T-cell (primary cell): ENCODE measurements at places on chromosomes 7 and 10.
A peak's percentile ranks its signal among the peaks of the same experiment; 100 is the strongest.

- no peak for DNase-seq
These were observed 74.3 kb upstream of the CSTF2T start for GRCh38 chr10:51773681-51774080.

DNA sequence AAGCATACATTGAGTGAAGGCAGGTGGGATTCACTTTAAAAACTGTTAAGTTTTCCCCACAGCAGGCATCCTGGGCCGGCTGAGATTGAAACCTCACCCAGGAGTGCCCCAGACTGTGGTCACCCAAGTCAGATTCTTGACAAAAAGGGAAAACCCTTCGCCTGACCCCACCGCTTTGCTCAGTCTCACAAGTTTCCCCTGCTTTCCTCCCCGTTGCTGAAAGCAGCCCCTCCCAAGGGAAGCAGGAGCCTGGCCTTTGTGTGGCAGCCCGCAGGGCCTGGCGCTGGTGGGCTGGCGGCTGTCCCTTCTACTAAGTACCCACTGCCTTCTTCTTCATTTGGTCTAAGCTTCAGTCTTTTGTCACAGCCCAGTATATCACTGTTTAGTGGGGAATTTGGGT lies 16.0 kb downstream of the RNF32 start:
- DNase-seq, result no peak

GRCh38 chr10:51744235-51745000 lies 45.0 kb upstream of the CSTF2T start:
- DNase-seq, result no peak

- no peak for DNase-seq
These were observed 12.8 kb downstream of the ICA1 start for GRCh38 chr7:8249121-8249520.

DNA sequence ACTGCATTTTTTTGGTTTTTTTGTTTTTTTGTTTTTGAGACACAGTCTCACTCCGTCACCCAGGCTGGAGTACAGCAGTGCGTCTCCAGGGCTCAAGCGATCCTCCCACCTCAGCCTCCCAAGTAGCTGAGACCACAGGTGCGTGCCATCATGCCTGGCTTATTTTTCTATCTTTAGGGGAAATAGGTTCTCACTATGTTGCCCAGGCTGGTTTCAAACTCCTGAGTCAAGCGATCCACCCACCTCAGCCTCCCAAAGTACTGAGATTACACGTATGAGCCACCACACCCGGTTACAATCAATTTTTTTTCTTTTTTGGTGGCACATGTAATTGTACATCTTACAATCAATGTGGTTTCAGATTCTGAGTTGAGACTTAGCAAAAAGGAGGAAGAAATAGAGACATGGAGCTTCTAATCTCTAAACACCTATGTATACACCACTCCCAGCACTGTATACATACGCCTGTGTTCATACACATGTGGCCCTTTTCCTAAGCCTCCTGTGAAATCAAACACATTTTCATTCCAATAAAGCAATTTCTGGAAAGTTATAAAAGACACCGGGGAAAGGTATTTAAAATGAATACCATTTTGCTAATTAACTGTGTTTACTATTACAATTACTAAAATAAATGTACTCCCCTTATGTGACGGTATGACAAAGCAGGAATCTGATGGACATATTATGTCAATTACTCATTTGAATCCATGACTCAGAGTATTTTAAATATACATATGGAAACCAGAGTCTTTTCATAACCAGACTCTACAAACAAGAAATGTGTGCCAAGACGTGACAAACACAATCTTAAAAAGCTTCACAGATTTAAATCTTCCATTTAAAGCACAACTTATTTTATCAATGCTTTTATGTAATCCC lies 40.9 kb downstream of the SMURF1 start:
- DNase-seq, result no peak

GRCh38 chr10:73814896-73815718 lies 3.7 kb upstream of the NDST2 start:
- no peak for DNase-seq

- DNase-seq, result no peak
These were observed 57.0 kb downstream of the KLRG2 start for GRCh38 chr7:139426258-139427028.

- no peak for DNase-seq
These were observed 30.1 kb downstream of the KLF6 start for GRCh38 chr10:3754727-3755439.

DNA sequence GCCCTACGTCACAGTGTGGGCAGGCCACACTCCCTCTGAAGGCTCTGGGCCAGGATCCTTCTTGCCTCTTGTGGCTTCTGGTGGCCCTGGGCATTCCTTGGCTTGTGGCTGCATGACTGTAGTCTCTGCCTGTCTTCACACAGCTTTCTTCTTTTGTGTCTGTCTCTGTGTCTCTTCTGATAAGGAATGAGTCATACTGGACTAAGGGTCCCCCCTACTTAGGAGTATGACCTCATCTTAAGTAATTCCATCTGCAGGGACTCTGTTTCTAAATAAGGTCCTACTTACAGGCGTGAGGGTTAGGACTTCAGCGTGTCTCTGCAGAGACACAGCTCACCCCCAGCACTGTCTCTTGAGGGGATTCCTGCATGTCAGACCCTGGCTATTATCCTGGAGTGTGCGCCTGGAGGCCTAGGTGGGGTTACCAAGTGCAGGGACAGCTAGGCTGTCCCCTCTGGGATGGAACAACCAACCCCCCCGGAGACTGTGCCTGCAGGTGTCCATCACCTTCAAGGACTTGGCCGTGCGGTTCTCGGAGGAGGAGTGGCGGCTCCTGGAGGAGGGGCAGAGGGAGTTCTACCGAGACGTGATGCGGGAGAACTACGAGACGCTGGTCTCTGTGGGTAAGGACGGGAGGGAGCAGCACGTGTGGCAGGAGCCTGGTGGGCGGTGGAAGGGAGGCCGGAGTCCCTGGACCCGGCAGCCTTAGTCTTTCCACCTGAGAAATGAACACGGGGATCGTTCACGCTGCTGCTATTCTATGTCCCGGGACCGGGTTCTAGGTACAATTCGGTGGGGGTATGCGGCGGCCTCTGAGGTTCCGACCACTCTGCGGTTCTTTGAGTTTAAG lies 54.1 kb downstream of the ZNF467 start:
- DNase-seq, result no peak

- DNase-seq, result no peak
These were observed 22.7 kb downstream of the MACC1 start for GRCh38 chr7:20194343-20194995.

DNA sequence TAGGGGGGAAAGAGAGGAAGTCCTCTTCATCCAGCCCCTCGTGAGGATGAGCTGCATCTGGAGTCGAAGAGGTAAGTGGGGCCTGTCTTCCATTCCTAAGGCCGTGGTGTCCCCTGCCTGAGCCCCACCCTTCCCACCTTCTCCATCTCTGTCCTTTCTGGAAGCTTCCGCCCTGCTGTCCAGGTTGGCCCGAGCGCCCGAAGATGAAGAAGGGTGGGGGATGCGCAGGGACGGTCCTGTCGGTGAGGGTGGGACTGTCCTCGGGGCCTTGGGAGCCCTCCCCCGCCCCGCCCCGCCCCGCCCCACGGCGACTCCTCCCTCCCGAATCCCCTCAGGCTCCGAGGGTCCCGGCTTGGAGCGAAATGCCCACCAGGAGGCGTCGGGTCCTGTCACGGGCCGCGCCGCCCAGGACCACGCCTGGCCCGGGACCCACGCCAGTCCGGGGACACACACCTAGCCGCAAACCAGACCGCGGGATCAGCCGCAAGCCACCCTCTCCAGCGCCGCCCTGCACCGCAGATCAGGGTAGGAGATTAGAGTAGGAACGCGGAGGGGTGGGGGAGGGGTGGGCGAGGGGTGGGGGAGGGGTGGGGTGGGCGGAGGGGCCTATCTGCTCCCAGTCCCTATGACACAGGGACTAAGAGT lies 15.3 kb downstream of the GPRIN2 start:
- DNase-seq, result no peak

DNA sequence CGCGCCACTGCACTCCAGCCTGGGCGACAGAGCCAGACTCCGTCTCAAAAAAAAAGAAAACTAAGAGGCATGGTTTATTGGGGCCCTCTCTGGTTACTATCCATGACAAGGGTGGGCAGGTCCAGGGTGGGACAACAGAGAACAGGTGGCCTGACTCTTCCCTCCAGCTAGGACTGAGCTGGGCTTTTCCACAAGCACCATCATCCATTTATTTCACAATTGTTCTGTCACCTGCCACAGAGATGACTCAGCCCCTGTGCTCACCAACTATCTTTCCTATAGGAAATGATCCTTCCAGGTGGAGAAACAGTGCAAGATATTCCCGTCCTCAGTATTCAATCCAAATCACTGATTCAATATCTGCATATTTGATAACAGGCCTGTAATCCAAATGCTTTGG lies 44.9 kb upstream of the MYL10 start:
- no peak for DNase-seq

- DNase-seq, result no peak
These were observed 117.0 kb upstream of the FAM3C start for GRCh38 chr7:121513105-121513504.

DNA sequence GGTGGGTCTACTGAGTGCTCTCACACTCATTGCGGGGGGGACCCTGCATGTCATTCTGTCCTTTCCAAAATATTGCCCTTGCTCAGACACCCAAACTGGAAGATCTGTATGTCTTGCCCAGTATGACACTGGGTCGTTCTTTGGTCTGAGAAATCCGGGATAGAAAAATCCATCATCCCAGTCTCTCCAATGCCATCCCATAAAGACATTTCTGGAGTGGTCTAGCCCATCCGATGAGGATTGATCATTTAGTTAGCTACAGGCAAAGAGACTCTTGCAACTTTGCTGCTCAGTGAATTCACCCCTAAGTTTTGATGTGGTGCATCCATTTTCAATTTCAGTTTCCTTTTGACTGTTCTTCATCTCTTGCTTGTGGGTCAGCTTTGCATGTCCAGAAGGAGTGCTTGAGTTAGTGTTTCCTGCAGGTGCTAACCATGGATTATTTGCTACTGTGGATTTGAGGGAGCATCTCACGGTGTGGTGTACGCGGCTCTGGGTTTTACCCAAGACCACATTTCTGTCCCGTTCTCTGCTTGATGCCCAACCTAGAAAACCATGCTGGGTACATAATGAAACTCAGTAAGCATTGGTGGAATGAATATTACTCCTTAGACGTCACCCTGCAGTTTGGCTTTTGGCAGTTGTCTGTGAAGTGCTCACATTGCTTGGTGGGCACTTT lies 247.0 kb upstream of the MKI67 start:
- DNase-seq, result no peak

DNA sequence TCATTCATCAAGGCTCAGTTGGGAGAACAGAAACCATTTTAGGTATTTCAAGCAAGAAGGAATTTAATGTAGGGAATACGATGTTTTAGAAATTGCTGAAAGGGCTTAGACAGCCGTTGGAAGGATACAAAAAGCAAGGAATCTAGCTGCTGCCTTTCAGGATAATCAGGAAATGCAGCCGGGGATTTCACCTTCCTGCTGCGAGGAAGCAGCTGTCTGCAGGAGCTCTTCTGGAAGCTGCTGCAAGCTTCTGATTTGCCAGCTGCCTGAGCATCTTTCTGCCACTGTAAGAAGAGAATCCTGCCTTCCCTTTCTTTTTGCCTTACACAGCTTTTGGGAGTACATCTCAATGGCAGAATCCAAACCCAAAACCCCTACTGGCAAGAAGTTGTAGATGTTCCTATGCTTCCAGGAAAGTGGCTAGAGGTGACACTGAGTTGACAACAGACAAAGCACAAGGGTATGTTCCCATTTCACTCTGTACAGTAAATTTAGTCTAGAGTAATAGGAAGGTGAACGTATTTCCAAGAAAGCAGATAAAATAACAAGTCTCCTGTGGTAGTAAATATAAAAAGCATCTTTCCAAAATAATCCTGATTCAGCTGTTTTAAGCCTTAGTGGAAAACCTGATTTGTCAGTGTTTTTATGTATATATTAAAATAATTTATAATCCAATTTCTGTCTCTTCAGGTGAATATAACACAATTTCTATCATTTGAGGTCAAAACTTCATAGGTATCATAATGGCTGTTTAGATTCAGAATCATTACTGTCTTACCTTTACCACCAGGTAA lies 148.4 kb upstream of the LRGUK start:
- no peak for DNase-seq

DNA sequence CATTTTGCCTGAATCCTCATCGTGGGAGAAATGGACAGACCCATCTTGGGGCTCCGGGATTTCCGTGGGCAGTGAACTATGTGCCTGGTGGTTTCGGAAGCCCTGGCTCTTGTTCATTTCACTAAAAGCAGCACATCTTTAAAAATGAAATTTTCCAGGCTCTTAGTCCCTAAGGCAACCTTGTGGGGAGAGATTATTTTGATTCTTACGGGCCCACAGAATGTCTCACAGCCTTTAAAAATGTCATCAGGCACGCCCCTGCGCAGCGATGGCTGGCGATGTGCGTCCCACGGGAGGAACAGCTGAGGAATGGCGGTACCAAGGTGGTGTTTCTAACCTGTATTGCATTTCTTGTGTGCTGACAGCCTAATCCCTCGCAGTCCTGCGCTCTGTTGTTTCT lies 189.7 kb downstream of the CCDC3 start:
- no peak for DNase-seq

GRCh38 chr7:136290351-136290750 lies 313.2 kb upstream of the MTPN start:
- no peak for DNase-seq

DNA sequence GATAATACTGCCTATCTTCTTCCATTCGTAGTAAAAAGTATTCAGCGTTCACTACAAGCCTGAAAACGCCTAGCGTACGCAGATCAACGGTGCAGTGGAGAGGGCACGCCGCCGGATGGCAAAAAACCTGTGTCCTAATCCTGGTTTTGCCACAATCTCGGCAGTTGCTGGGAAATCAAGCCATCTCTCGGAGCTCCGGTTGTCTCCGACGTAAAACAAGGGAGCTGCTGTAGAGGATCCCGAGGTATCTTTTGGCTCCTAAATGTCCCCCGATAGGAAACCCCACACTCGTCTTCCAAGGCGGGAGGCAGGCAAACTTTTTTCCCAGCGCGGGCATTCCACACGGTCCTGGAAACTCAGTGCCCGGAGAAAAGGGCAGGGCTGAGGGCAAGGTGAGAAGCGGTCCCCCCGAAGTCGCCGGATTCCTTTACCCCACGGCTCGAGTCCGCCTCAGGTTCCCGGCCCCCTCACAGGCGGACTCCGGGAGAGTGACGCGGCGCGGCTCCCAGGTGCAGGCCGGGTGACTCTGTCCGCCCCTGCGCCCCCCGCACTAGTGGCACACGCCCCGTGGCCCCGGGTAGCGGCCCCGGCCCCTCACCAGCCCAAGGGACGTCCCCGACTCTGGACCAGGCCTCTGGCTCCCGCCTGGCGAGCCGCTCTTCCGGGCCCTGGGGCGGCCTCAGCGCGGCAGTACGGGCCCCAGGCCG lies 649 bp downstream of the IDE start:
- DNase-seq, result peak; percentile 36

DNA sequence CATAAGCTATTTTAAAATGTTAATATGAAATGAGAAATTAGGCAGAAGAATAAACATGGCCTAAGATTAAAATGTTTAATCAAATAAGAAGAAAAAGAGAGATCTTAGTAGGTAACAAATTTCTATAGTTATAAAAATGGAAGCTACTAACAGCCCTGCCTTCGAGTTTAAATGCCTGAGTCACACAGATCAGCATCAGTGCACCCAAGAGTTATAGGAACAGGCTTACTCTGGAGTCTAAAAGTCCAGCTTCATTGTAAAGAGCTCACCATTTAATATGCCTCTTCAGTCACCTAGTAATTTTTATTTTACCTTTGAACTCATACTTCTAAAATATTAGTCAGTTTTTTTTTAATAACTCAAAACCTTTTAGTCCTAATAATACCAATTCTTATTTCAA lies 52.6 kb downstream of the BRI3 start:
- no peak for DNase-seq
